ENCODE measurements at places on chromosomes 3 and 15.

GRCh38 chr15:70453238-70453637, 310.1 kb downstream of the UACA start:
- no peak for DNase-seq

GRCh38 chr3:52892625-52893311, 4.6 kb downstream of the STIMATE start:
- no peak for DNase-seq

DNA sequence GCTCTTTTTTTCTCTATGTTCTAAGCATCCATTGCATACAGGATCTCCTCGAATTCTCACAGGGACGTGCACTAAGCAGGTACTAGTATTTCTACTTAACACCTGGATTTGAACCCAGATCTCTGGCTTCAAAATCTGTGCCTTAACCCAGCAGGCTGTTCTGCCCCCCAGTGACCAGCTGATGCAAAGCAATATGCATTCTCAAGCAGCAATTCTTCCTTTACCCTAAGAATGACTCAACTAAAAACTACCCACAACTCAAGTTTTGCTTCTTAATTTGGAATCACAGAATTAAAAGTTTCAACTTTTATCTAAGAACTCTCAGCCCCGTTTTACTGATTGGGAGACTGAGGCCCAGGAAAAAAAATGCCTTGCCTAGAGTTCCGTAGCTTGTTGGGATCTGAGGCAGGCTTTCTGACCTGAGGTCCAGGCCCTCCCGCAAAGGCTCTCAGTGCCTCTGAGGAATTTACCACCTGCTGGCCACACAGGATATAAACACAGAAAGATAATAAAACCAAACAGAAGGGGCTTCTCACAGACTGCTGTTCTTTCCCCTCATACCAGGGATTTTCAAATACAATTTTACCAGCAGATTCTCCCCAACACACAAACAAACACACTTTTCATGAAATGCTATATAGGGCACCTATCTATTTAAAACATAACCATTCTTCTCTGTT, 115.4 kb upstream of the RAD18 start:
- DNase-seq: peak; percentile 41

DNA sequence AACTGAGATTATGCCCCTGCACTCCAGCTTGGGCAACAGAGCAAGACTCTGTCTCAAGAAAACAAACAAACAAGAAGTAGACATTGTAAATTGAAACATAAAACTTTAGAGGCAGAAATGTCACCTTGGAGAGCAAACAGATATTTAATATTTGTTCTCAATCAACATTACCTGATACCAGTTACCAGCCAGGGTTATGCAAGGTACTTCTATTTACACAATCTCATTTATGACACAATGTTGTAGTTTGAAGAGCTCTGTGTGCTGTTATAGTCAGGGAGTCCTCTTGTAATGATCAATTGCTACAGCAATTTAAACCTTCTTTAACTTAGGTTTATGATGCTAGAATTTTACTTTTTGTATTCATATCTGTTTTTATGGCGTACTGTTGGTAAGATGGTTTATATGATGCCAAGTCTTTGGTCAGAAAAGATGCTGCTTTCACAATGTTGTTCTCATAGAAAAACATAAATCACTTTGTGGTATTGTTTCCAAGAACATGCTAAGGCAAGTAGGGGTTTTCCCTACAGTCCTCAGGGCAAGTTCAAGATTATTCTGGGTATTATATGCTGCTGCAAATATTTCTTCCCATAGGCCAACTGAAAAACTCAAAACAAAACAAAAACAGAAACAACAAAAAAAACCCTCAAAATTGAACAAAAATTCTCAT, 173.5 kb downstream of the TNIK start:
- peak; percentile 37 for DNase-seq

DNA sequence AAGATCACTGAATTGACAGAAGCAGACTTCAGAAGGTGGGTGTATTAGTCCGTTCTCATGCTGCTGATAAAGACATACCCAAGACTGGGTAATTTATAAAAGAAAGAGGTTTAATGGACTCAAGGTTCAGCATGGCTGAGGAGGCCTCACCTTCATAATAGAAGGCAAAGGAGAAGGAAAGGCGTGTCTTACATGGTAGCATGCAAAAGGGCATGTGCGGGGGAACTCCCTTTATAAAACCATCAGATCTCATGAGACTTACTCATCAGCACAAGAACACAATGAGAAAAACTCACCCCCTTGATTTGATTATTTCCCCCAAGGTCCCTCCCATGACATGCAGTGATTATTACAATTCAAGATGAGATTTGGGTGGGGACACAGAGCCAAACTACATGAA, 416.3 kb upstream of the EPHA3 start:
- no peak for DNase-seq

GRCh38 chr3:64291345-64291744, 66.1 kb upstream of the PRICKLE2 start:
- DNase-seq: no peak

DNA sequence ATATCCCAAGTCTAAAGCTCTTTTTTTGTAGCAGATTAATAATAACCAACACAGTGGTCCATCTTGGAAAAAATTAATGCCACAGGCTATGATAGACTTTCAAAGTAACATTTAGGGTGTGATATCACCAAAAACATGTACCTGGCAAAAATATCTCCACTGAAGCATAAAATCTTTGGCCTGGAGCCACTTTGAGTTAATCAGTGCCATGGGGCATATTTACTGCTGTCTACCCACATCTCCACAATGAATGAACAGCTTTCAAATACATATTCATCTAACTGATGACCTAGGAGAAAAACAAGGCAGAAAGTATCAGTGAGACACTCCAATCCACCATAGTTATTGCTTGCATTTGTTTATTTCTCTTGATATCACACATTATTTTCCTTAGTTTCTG, 296.0 kb upstream of the MDFIC2 start:
- no peak for DNase-seq

GRCh38 chr3:39170461-39170860, 17.1 kb upstream of the CSRNP1 start:
- no peak for DNase-seq

DNA sequence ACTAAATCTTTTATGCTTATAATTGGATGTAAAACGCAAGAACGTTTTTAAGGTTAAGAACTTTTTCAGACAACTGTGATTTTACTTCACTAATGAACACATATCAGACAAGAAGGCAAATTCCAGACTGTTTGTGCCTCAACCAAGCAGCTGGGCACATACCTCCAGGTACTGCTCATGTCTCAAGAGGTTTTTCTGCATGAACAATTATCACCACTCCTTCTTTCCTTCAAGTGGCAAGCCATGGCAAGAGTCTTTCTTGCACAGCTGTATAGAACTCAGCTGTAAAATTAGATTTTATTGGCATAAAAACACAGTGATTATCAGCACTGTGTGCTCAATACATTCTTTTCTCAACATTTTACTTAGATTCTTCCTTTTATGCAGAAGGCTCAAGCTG, 64.3 kb downstream of the FNDC3B start:
- no peak for DNase-seq

DNA sequence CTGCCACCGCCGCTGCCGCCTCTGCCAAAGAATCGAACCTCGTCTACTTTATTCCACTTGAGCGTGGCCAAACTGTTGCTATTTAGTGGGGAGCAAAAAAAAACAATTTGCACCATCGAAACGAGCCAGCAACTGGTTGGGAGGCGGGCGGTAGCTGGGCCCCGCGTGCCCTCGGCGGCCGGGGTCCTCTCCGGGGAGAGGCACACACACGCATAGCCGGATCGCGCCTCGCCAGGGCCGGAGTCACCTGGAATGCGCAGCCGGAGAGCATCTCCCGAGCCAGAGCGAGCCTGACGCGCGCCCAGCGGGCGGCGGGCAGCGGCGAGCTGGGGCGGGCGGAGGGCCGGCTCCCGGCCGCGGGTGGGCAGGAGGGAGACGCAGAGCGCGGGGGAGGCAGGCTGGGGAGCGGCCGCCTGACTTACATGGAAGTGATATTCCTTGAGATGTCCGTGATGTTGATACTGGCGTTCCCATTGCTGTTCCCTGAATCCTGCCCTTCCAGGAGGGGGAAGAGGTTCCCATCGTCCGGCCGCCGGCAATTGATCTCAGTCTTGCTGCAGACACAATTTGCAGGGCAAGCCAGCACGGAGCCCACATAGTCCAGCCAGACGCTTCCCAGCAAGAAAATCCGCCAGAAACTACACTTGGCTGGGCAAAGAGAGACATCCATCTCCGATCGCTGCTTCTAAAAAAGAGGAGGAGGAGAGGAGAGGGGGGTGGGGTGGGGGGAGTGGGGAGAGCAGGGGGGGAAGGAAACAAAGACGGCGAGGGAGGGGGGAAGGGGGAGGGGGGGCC, 858 bp downstream of the NTRK3 start:
- no peak for DNase-seq

DNA sequence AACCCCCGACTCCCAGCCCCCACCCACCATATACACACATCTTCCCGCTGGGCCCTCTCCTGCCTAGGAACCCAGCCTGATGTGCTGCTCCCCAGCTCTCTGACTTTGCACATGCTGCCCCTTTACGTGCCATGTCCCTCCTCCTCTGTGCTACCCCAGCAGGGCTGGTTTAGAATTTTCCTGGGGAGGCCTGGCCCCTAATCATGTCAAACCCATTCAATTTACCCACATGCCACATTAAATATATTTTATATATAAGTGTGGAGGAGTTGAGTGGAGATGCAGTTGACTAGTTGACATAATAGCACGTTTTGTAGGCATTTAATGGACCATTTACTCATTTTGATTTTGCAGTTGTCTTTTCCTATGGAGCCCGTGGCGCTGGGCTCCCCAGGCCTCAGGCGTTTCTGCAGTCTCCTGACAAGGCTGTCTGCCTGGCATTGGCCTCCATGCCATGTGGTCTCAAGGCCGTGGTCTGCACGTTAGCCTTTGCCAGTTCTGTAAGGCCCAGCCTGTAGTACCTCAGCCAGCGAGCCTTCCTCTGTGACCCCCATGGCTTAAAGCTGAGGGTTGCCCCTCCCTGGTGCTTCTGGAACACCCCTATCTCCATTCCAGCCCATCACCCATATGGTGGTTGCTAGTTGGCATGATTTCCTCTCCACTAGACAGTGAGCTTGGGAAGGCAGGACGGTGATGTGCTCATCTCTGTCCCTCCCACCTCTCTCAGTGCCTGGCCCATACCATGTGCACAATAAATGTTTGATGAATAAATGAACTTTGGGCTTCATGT, 155.8 kb downstream of the TLE3 start:
- DNase-seq: no peak

DNA sequence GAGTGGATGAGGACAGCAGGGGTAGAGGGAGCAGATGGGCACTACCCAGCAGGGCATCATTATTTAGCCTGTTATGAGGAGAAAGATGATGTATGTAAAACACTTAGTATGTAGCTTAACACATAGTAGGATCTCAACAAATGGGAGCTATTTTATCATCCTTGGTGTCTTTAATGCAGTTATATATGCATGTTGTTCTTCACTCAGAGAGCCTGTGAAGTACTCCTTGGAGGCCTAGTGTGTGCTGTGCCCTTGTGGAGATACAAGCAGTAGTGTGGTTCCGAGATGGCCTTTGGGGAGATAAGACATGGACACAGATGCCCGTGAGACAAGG, 124.2 kb downstream of the LIPC start:
- DNase-seq: no peak

- no peak for DNase-seq
These were observed 27.9 kb upstream of the KLF13 start for GRCh38 chr15:31298707-31299172.

- no peak for DNase-seq
These were observed 126.5 kb upstream of the DLG1 start for GRCh38 chr3:197424674-197425484.

GRCh38 chr3:174444391-174444790, 414.7 kb upstream of the NAALADL2 start:
- no peak for DNase-seq

DNA sequence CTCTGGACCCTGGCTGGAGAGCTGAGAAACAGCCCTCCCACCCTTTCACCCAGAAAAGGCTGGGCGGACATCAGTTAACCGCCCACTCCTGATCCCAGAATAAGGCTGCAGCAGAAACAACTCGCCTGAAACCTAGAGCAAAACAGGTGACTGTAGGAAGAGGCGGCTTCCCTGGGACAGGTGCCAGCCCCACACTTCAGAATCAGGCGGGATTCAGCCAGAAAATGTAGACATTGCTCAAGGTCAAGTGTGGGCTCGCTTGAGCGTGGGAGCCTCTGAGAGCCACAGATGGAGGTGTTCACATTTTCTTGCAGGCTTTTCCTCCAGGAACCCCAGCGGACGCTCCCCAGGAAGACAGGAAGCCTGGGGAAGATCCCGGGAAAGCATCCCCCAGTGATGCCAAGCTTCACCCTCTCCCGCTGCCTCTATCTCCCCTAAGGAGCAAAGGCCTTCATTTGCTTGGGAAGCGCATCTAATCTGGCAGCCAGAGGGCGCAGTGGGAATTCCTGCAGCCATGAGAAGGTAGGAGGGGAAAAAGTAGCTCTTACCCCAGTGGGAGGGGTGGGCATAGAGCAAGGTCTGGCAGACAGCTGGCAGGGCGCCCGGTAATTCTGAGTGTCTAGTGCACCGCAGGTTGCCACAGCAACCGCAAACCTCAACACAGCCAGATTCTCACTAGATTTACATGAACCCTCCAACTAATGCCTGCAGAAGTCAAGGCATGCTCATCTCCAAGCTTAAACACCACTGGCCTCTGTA, 77.7 kb downstream of the OCA2 start:
- DNase-seq: peak; percentile 41

All from HuH-7.5 (cell line).